ENCODE measurements at places on chromosomes 11 and 22.

- DNase-seq: no peak
Measured at GRCh38 chr11:110289472-110289871, 6.9 kb downstream of the RDX start.

DNA sequence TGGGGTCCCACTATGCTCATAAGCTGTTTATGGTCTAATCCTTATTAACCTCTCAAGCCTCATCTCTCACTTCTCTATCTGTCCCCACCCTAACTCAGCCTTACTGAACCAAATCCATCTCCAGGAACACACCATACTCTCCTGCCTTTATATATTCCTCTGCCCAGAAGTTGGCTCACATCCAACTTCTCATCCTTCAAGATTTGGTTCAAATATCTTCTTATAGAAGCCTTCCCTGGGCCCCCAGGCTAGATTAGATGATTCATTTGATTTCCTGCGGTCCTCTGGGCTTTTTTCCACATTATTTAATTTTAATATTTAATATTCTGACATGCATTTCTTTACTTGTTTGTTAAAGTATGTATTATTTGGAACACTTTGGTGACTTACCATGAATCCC, 23.2 kb downstream of the MEI1 start:
- DNase-seq: no peak

GRCh38 chr11:71336176-71336995, 84.0 kb upstream of the SHANK2 start:
- no peak for DNase-seq

GRCh38 chr11:2828585-2829330, 56.8 kb downstream of the CDKN1C start:
- DNase-seq: no peak

- peak; percentile 88 for DNase-seq
Measured at GRCh38 chr22:17785185-17786184, 11.2 kb upstream of the BID start.

DNA sequence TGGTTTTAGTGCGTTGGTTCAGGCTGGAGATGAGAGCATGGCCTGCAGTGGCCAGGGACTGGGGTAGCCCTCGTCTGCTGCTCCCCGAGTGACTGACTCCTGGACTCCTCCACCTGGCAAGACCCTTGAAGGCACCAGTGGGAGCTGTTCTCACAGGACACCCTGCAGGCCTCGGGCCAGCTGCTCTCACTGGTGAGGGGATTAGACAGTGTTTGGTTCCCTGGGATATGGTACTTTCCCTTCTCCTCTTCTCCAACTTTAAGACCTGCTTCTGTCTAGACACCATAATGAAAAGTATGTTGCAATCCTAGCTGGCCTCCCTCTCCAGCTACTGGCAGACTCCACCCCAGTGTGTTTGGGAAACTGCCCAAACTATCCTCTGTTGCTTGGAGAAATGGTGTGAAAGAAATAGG, 168.8 kb upstream of the CADM1 start:
- no peak for DNase-seq

GRCh38 chr22:25478528-25478927, 85.9 kb upstream of the GRK3 start:
- DNase-seq: no peak
